CD4-positive, alpha-beta T cell treated with Interleukin-1 beta for 1 hour (primary cell): ENCODE measurements at places on chromosomes 5 and 9.

DNA sequence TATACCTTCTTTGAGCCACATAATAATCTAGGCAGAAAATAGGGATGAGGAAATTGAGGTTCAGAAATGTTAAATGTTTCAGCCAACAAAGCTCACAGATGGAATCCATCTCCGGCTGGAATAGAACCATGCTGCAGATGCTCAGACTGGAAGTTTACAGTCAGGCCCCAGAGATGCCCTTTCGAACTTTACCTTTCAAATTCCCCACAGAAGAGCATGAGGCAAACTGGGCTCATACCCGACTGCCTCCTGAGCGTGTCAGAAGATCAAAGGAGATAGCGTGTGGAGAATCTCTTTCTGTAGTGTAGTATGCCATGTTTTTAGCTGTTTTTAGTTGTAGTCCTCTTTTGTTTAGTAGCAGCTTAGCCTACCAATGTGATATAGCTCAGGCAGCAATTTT, 72.0 kb upstream of the DAP start:
- no peak for DNase-seq

DNA sequence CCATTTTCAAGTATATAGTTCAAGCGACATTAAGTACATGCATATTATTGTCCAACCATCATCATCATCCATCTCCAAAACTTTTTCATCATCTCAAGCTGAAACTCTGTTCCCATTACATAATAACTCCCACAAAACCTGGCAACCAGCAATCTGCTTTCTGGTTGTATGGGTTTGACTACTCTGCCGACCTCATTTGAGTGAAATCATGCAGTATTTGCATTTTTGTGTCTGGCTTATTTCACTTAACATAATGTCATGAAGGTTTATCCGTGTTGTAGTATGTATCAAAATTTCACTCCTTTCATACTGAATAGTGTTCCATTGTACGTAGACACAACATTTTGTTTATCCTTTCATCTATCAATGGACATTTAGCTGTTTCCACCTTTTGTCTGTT, 74.8 kb downstream of the SGCD start:
- no peak for DNase-seq

DNA sequence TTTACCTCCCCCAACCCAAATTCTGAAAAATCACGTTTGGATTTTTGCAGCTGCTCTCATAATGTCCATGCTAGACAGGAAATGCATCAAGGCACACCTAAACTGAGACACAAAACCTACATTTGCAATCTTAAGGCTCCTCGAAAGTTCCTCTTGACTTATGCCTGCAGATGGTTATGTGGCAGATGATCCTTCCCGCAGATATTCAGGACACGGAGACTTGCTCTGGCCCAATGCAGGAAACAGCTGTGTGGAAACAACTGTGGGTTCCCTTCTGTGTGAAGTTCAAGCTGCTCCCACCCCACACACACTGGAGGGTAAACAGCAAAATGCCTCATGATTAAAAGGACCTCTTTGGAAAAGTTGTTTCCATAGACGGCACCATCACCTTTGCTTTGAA, 253.8 kb downstream of the EBF1 start:
- no peak for DNase-seq

GRCh38 chr9:86754581-86755560, 192.4 kb downstream of the GAS1 start:
- DNase-seq, result no peak
